Fibroblast of skin of right quadriceps (primary cell): ENCODE measurements at places on chromosomes 5 and 9.

DNA sequence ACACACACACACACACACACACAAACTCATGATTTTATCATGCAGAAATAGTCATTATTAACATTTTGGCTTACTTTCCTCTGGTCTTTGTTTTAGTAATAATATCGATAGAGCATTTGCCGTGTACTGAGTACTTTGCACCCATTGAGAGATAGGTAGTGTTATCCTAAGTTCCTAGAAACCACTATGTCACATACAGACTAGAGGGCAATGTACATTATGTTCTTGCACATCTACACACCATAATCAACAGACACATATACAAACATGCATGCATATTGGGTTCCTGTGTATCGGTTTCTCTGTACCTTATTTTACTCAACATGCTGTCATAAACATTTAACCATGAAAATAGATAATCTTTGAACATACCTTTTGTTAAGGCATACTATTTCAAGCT, 45.7 kb downstream of the MAT2B start:
- no peak for DNase-seq

DNA sequence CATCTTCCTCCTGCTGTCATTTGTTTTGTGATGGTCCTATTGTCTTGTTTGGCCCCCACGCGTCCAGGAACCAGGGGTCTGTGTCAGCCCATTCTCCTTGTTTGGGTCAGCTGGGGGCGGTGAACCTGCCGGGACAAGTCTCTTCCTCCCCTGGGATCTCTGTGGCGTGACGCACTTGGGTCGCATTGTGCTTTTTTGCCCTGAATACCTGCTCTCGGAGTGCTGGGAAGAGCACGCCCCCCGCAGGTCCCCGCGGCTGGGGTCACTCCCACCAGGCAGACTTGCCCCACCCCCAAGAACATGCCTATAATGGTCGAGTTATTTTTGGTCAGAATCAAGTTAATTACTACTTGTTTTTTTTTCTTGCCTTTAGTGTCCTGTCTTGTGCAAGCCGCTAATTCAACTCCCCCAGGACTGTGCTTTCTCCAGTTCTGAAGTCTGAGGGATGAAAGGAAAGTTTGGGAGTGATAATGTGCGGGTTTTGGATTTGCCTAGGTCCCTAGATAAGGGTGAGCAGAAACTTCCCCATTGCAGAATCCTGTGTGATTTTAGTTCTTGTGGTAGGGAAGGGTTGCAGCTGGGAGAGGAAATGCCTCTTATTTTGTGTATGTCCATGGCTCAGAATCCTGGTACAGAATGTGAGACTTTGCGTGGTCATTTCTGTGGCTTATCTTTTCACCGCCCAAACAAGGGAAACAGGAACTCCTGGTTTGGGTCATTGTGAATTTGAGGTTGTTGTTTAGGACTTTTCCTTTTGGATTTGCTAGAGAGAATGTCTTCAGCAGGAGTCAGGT, 789 bp downstream of the ACER2 start:
- DNase-seq = no peak

DNA sequence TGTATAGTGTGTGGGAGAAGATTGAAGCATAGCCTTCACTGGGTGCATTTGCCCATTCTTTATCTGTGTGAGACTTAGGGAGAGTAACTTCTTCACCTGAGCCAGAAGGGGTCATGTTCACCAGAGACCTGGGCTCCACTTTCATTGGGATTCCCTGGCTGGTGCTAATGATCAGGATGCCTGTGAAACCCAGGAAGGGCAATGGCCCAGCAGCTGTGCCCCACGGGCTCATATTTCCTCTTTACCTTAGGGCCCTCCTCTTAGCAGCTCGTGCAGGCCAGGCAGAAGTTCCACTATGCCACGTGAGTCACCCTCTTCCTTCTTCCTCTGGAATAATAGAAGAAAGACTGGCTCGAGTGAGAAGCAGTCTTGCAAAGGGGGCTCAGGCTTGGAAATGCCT, 5.0 kb downstream of the PPARGC1B start:
- no peak for DNase-seq

DNA sequence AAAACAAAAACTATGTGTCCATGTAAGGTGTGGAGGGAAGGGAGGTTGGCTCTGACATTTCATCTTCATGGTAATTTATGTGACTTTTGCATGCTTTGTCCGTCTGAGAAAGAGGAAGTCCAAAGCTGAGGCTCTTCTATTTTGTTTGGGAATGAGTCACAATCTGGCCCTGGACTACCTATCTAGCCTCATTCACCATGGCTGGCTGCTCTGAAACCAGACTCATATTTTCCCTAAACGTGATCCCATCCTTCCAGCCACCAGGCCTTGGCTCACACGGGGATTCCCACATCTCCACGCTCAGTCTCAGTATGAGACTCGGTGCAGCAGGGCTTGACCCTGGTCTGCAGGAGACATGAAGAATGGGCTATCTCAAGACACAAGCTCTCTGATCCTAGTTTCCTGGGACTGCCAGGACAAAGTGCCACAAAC, 672.8 kb downstream of the ACTL7B start:
- DNase-seq = peak; percentile 31

GRCh38 chr5:157308836-157309465, 43.0 kb downstream of the CYFIP2 start:
- peak; percentile 72 for DNase-seq

DNA sequence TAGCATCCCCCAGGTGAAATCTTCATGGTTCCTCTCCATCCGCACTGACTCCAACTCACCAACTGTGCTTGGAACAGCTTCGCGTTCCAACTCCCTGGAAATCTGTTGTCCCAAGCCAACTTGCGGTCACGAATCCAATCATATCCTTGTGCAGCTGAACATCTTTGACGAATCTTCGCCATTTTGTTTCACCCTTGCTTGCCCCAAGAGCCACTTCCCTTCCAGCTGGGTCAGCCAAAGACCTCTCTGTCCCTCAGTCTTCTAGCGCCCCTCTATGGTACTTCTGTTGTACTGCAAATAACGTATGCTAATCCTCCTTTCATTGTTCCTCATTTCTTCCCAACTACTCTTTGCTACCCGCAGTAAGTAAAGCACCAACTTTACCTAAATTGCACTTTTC, 61.0 kb upstream of the TARS1 start:
- DNase-seq = peak; percentile 39

GRCh38 chr9:114286146-114286679, 36.7 kb upstream of the ORM1 start:
- no peak for DNase-seq

DNA sequence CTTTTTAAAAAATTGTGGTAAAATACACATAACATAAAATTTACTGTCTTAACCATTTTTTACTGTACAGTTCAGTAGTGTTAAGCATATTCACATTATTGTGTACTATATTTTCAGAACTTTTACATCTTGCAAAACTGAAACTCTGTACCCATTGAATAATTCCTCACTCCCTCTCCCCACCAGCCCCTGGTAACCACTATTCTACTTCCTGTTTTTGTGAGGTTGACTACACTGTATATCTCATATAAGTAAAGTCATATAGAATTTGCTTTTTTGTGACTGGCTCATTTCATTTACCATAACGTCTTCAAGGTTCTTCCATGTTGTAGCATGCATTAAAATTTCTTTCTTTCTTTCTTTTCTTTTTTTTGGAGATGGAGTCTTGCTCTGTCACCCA, 87.0 kb downstream of the LNPEP start:
- DNase-seq = no peak

GRCh38 chr9:133493428-133493827, 14.5 kb upstream of the SLC2A6 start:
- no peak for DNase-seq

DNA sequence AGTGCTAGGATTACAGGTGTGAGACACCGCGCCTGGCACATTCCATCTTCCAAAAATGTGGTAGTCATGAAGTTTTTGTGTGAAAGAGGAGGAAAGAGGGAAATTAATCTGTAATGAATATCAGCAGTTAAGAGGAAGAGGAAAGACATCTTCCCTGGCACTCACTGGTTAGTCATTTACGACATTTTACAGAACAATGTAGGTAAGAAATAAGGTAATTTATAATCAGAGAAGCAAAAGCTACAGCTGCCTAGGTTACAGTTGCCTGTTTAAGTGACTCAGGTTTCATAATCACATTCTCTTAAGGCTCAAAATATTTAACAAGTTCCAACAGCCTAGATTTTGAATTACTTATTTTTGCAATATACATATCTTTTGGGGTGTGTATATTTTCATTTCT, 26.9 kb downstream of the CNOT6 start:
- DNase-seq = peak; percentile 2

- no peak for DNase-seq
These were observed 227.3 kb downstream of the KDM4C start for GRCh38 chr9:6984941-6985578.

GRCh38 chr5:50794812-50795211, 128.4 kb downstream of the PARP8 start:
- DNase-seq = no peak

- DNase-seq = peak; percentile 45
These were observed 226.5 kb downstream of the ARL15 start for GRCh38 chr5:54083851-54084250.

DNA sequence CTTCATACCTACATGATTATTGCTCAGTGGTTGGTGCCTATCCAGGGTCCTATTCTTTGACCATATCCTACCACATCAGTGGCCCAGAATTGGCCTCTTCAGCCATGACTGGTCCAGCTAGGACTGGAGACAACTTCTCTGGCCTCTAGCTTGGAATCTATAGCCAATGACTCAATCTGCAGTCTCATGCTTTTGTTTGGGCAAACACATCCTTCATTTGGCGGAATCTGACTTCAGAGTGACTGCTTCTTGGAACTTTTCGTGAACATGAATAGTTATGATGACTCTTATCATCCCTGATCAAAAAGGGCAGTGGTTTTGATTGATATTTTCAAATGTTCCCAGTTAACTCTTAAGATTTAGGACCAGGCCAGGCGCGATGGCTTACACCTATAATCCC, 134.1 kb downstream of the PAPPA start:
- DNase-seq = peak; percentile 43

- DNase-seq = peak; percentile 65
These were observed 231.7 kb downstream of the ARHGAP26 start for GRCh38 chr5:143001764-143002351.

DNA sequence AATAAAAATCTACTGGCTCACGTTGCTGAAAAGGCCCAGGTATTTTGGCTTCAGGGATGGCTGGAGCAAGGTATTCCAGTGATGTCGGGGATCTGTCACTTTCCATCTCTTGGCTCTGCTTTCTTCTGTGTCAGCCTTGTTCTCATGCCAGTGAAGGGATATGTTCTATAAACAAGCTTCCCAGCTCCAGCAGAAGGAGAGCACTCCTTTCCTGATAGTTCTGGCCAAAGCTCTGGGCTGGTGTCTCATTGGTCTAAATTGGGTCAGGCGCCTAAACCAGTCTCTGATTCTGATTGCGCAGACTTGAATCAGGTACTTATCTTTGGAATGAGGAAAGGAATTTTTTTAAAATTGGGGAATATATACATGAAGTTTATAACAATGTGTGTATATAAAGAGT, 5.1 kb downstream of the SNX30 start:
- DNase-seq = no peak

GRCh38 chr5:111079846-111080245, 8.3 kb downstream of the TSLP start:
- no peak for DNase-seq

- no peak for DNase-seq
These were observed 55.7 kb upstream of the MAP3K1 start for GRCh38 chr5:56759521-56760216.

- no peak for DNase-seq
These were observed 64.7 kb downstream of the BARX1 start for GRCh38 chr9:93890436-93890935.

DNA sequence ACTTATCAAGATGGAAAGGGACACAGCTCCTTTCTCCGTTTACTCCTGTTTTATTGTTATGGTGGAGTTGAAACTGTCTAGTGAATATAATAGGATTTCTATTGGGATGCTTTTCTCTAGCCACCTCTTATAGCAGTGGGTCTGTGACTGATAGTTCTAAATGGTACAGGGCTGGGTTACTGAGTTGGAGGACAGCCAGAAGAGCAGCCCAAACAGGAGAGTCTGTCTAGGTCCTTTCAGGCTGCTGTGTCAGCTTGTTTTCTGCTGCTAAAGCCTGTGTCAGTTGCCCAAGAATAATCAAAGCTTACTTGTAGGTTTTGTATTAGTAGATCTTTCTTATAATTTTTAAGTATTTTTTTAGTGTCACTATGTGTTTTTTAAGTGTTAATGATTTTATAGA, 356.0 kb upstream of the SEMA6A start:
- DNase-seq = no peak

GRCh38 chr5:117494188-117494587, 919.6 kb upstream of the SEMA6A start:
- peak; percentile 20 for DNase-seq

GRCh38 chr5:127997201-127997704, 86.3 kb upstream of the SLC12A2 start:
- no peak for DNase-seq

DNA sequence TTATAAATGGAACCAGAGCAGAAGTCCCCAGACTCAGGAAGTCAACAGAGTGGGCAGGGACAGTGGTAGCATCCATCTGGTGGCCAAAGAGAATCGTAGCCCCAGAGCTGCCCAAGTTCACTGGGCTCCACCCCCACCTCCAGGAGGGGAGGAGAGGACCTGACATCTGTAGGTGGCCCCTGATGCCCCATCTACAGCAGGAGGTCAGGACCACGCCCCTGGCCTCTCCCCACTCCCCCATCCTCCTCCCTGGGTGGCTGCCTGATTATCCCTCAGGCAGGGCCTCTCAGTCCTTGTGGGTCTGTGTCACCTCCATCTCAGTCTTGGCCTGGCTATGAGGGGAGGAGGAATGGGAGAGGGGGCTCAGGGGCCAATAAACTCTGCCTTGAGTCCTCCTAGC, 10.3 kb upstream of the URM1 start:
- no peak for DNase-seq

DNA sequence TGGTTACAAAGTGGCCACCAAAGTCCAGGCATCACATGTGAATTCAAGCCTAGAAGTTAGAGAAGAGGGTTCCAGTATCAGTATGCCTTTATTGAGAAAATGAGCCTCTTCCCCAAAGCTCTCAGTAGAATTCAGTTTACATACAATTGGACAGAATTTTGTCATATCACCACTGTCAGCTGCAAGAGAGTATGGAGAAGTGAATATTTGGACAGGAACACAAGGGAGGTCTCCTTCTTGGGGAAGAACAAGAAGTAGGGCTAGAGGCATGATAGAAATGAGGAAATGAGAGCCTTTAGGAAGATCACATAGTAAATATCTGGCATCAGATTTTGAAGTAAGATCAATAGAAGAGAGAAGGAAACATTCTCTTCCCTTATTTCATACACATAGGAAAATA, 27.8 kb upstream of the VLDLR start:
- DNase-seq = no peak

GRCh38 chr9:136149853-136150252, 31.2 kb upstream of the TMEM250 start:
- no peak for DNase-seq

DNA sequence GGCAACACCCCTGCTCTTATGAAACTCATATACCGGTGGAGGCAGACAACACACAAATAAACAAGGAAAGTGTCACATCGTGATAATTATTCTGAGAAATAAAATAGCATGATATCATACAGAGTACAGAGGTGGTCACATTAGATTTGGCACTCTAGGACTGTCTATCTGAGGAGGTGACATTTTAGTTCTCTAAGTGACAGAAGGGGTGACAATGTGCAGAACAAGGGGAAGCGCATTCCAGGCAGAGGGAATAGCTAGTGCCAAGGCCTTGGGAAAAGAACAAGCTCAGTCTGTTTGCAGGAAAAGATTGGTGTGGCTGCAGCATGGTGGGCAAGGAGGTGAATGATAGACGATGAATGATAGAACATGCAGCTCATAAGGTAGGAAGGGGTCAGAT, 12.7 kb upstream of the IRF1 start:
- no peak for DNase-seq
